ENCODE measurements at places on chromosomes 1 and 21.

DNA sequence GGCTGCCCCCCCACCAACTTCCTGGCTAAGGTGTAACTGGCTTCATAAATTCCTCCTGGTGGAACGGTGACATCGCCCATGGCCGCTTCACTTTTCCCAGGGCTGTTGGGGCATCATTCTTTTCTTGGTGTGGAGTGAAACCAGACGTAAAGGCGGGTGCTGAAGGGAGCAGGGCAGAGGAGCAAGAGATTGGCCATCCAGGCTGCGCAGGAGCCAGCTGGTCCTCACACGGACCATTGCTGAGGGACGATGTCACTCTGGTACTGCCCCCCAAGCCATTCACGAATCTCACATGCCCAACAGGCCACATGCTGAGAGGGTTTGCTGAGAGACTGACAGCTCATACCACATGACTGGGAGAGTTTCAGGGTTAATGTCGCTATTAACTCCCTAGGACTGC, 10.5 kb upstream of the PKP1 start:
- DNase-seq = no peak

DNA sequence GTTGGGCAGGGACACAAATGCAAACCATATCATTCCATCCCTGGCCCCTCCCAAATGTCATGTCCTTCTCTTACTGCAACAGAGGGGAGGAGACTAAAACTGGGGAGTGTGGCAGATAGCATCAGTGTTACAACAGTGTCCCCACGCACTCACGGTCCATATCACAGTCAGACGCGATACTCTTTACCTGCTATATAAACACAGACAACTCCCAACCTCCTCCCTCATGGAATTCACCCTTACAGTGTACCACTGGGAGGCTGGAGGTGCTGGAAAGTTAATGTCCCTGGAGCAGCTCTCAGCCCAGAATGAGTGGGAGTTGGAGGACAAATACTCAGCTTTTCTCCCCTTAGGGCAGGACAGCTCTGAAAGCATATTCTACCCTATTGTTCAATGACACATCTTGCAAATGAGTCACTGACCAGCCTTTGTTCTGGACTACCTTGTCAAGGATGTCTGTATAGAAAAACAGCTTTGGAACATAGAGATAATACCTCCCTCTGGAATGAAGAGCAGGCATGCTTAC, 445.9 kb downstream of the SETD4 start:
- DNase-seq = no peak

GRCh38 chr1:21620011-21620410, 49.1 kb downstream of the RAP1GAP start:
- no peak for DNase-seq

DNA sequence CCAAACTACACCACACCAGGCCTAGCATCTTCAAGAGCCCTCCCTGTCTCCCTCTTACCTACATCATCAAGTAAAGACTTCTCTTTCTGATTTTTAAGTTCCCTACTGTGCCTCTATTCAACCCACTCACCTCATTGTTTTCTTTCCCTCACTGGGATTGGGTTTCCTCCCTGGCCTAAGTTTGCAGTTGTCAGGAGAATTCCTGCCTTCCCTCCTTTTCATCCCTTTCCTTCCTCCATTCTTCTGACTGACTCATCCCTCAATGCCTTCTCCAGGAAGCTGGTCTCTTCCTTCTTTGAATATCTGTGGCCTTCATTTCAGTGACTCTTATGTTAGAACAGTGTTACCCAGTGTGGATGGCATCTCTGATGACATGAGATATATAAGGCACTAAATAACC, 139.9 kb upstream of the KIAA0040 start:
- DNase-seq = no peak

DNA sequence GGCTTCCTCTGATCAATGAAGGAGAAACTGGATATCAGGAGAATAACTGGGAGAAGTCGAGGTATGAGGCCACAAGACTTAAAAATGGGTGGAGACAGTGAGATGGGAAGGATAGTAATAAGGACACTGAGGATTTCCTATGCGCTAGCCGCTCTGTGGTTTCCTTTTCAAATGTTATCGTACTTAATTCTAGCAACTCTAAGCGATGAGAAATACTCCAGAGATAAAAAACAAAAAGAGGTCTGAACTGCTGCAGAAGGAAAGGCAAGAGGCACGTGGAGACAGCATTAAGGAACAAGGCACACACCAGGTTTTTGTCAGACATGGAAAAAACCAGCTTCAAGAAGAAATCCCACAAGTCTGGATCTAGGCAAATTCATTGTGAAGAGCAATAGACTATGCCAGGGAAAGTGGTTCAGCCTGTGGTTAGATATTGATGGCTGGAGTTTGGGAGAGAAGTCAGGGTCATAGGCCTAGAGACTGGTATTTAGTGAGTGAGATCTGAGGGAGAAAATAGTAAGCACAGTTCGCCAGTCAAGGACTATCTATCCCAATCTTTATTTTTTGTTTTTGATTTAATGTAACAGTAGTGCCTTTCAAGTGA, 5.3 kb downstream of the CLCA2 start:
- DNase-seq = no peak

- DNase-seq = no peak
Measured at GRCh38 chr1:15262003-15262377, 15.0 kb downstream of the FHAD1 start.

DNA sequence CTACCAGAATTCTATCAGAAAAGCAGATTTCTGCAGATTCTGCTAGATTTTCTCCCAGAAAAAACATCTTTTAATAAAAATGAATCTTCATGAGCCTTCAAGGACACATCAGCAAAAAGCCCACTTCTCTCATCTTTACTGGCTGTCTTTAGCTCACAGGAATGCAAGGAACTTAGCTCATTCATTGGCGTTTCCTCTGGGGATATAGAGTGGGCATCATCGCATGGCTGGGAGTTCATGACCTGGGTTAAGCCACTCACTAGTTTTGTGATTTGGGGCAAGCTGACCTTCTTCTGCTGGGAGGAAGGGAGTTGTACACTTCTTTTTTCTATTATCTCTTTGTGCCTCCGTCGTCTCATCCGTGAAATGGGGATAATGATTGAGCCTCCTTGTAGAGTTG, 149.7 kb downstream of the KAZN start:
- no peak for DNase-seq

GRCh38 chr1:18140411-18140810, 32.8 kb downstream of the IGSF21 start:
- DNase-seq = no peak

DNA sequence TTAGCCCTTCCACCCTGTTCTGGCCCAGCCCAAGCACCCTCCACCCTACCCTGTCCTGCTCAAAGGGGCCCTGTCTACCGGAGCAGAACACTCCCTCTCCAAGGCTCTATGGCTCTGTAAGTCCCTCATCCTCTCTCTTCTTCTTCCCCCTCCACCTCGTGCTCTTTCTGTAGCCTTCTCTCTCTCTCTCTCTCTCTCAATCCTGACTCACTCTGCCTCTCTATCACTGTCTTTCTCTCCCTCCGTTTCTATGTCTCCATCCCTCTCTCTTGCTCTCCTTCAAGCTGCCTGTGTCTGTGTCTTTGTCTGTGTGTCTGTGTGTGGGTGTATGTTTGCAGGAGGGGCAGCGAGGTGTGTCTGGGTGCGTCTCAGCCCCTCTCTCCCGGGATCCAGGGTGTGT, 1.3 kb upstream of the ZNF678 start:
- DNase-seq = no peak

DNA sequence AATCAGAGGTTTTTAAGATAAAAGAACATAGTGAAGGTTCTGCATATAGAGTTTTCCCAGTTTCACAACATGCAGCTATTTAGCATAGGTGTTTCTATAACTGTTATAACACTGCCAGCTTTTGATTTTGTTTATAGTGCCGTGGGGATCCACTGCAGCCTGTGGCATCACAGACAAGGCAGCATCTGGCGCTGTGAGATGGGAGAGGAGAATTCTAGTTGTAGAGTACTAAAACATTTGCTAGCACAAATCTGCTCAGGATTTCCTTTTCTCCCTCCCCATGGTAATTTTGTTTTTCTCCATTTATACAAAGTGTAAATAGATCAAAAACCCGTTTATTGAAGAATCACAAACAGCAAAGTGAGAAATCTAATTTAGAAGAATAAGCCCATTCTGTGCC, 482.8 kb upstream of the NCAM2 start:
- no peak for DNase-seq

DNA sequence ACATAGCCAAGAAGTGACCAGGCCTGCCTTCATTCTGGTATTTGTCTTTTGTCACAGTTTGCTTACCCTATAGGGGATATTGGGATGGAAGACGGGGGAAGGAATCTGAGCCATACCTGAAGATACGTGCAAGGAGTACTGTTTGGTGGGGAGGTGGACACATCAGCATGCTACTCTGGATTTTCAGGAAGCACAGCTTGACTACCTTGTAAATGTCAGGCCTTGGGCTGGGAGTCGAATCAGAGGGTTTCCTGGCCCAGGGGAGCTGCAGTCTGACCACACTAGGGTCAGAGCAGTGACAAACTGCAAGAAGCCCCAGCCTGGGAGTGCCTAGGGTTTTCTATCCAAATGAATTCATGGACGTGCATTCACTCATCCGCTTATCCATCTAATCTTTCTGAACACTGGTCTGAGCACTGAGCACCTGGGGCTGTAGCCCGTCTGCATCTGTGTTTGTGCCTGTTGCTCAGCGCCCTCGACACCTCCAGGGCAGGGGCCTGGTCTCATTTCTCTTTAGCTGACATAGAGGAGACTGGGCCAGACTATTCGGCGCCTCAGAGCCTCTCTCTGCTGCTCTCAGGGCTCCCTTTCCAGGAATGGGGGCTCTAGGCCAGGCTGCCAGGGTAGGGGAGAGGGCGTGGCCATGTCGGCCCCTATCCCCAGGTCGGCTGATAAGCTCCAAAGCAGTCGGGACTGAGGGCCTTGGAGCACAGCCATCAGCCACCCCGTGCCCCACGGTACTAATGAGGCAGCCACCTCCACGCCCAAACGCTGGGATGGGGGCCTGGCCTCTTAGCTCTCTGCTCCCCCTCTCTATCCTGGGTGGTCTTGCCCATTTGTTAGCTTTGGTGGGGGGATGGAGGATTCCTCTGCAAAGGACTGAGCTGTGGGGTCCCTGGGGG, 47.0 kb upstream of the SLC2A1 start:
- DNase-seq = no peak

DNA sequence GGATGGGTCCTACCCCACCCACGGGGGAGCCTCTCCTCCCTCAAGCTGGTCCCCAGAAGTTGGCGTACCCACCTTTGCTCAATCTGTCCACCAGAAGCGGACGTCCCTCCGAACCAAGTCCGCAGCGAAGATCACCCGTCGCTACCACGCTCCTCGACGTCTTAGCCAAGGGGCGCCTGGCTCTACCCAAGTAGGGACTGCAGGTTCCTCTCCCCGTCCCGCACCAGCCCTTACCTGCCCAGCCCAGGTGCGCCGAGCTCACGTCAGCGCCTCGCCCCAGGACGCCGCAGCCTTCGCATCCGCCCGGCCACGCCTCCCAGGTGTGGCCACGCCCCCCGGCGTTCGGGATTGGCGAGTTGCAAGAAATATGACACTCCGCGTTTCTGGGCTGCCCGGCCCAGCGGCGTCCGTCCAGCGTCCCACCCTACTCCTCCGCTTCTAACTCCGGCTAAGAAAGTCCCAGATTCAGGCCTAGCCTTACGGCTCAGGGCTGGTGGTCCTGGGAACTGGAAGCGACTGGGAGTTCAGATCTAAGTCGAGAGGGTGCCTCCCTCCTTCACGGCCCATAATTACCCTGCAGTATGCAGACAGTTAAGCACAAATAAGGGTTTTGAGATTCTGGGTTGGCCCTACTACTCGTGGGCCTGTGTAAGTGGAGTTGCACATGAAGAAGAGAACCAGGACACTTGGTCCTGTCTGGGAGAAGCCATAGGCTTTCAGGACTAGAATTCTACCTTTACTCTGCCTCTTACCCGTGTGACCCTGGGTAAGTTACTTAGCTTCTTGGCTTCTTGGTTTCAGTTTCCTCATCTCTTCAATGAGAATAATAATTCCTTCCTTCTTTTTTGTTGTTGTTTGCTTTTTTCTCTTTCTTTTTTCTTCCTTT, at the start of gene IRF6:
Gene IRF6, minus strand, starts transcription at position 268 of the 886 bp plus-strand sequence. CDS start 4,729 bp downstream, outside the sequence.
- peak; percentile 41 for DNase-seq

GRCh38 chr1:42035205-42035829, 116.6 kb upstream of the HIVEP3 start:
- DNase-seq = no peak

DNA sequence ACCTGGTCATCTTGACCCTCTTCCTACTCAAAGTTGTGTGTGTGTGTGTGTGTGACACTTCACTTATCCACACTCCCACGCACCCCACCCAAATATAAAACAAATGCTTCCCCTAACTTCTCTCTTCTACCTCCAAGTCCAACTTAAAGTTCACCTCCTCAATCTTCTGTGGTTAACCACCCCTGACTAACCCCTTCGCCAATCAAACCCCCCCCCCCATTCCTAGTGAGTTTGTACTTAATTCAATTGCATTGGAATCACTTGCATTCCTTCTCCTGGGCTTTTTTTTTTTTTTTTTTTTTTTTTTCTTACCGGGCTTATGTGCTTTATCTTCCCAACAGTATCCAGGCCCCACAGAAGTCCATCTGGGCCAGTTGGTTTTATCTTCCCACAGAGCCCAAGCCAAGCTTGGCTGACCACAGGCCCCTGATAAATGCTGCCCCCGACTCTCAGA, 78.4 kb downstream of the CD58 start:
- DNase-seq = no peak

- DNase-seq = no peak
Measured at GRCh38 chr1:192977089-192977706, 82.0 kb downstream of the UCHL5 start.

GRCh38 chr1:32536764-32537163, 2.5 kb upstream of the ZBTB8A start:
- no peak for DNase-seq

- no peak for DNase-seq
Measured at GRCh38 chr1:89847191-89847729, 26.4 kb downstream of the LRRC8D start.

- no peak for DNase-seq
Measured at GRCh38 chr1:180674603-180675530, 43.0 kb downstream of the XPR1 start.

DNA sequence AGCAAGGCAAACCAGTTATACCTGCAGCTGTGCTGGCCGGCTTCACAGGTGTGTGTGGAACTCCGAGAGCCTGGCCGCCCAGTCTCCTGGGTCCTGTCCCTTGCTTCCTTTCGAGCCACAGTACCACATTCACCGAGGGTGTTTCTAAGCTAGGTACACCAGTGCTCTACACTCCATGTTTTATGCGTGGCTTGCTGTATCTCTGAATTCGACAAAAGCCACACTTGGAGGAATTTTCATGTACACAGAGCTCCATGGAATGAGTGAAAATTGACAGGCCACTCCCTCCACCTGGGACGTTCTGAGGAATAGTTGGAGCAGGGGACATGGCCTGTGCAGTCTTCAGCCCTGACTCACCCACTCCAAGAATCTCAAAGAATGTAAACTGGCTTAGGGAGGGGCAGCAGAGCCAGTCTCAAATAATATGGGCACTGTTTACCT, 14.0 kb downstream of the ETS2 start:
- no peak for DNase-seq

DNA sequence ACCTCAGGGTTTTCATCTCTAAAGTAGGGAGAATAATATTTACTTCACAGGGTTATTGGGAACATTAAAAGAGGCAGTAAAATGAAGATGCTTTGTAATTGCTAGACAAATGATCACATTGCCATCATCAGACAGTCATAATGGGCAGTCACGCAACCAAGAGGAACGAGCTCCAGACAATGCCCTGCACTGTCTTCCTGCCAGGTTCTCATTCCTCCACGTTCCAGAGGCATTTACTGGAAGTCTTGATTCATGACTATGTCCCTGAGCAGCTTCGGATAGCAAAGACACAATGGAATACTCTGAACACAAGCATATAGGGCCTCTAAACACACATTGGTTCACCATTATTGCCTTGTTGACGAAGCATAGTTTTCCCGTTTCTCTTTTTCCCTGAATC, 389.7 kb downstream of the NTNG1 start:
- DNase-seq = no peak

GRCh38 chr1:23648576-23648975, 43.0 kb upstream of the RPL11 start:
- DNase-seq = no peak
